ENCODE measurements at places on chromosomes 4 and X. TPM values are rescaled to one million over a fixed set of nuclear protein-coding genes. Genes with fewer than 3 reads are reported as not detected.

RBMXL3 gene
- not detected for total RNA-seq

TSPAN7 gene
- 2.8 TPM for total RNA-seq

IL2 gene
- total RNA-seq, result not detected

HTT gene
- total RNA-seq, result 16.5 TPM

OTOP1 gene
- not detected for total RNA-seq

TMPRSS11B gene
- total RNA-seq, result not detected

SPANXN4 gene
- not detected for total RNA-seq

RENBP gene
- 0.09 TPM for total RNA-seq

PIR gene
- total RNA-seq, result 50.6 TPM

NHS gene
- 2.4 TPM for total RNA-seq

AKAP4 gene
- not detected for total RNA-seq

FAT1 gene
- 153 TPM for total RNA-seq

SPATA4 gene
- total RNA-seq, result 0.19 TPM

FAM133A gene
- total RNA-seq, result 0.94 TPM

PFKFB1 gene
- total RNA-seq, result not detected

HPSE gene
- total RNA-seq, result 1.5 TPM

ARAP2 gene
- total RNA-seq, result 0.35 TPM

PCDH18 gene
- total RNA-seq, result not detected

SYTL5 gene
- total RNA-seq, result 0.38 TPM

F8A3 gene
- 1.0 TPM for total RNA-seq

UPF3B gene
- 17.4 TPM for total RNA-seq

CUL4B gene
- 42.1 TPM for total RNA-seq

CXorf49 gene
- not detected for total RNA-seq

TLR1 gene
- total RNA-seq, result 0.24 TPM

HMGN5 gene
- 2.8 TPM for total RNA-seq

TEX13B gene
- not detected for total RNA-seq

AREG gene
- 48.1 TPM for total RNA-seq

ITIH6 gene
- not detected for total RNA-seq

GNPDA2 gene
- 11.9 TPM for total RNA-seq

RS1 gene
- total RNA-seq, result not detected

MAGEA8 gene
- total RNA-seq, result not detected

TIGD4 gene
- 0.17 TPM for total RNA-seq

CITED1 gene
- total RNA-seq, result 1.5 TPM

SUPT20HL1 gene
- not detected for total RNA-seq

RPS6KA6 gene
- total RNA-seq, result 4.5 TPM

STPG2 gene
- not detected for total RNA-seq

CT45A9 gene
- total RNA-seq, result not detected

ESX1 gene
- not detected for total RNA-seq

PRRG3 gene
- not detected for total RNA-seq

SULT1E1 gene
- total RNA-seq, result not detected

XAGE1A gene
- not detected for total RNA-seq

ANKRD17 gene
- total RNA-seq, result 24.6 TPM

GIMD1 gene
- total RNA-seq, result not detected

All from A549 treated with GW870086 at 1 μM for 4 hours (cell line).